WERI-Rb-1 (cell line): ENCODE measurements at places on chromosomes 5 and 9.

DNA sequence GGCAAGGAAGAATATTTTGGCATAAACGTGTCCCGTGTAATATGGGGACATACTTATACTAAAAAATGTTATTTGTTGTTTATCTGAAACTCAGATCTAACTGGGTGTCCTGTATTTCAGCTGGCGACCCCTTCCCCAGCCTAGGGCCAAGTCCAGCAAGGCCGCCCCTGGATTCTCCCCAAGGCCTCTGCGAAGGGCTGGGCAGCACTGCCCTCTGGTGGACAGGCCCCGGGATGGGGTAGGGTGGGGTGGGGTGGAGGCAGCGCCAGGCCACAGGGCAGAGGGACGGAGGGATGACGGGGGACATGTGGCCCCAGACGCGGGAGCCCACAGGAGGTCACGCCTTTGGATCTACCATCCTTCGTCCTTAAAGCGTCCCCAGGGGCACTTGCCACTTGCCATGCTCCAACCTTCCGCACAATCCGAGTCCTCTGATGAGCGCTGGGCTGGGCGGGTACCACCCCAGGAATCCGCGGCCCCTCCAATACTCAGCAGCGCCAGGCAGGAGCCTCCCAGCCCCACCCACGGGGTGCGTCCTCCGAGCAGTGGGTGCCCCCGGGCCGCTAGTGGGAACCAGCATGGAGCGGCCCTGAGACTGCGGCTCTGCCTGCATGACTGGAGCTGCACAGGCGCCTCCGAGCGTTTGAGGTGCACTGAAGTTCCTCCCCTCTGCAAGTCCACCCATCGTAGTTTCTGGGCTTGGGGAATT, 7.1 kb upstream of the AGPAT2 start:
- DNase-seq, result peak; percentile 80

GRCh38 chr5:151805414-151806223, 33.9 kb downstream of the G3BP1 start:
- DNase-seq, result no peak

GRCh38 chr5:130740047-130740569, 424.9 kb downstream of the HINT1 start:
- DNase-seq, result no peak

- DNase-seq, result no peak
Observed at GRCh38 chr5:178389026-178389729, 156.6 kb upstream of the PHYKPL start.

DNA sequence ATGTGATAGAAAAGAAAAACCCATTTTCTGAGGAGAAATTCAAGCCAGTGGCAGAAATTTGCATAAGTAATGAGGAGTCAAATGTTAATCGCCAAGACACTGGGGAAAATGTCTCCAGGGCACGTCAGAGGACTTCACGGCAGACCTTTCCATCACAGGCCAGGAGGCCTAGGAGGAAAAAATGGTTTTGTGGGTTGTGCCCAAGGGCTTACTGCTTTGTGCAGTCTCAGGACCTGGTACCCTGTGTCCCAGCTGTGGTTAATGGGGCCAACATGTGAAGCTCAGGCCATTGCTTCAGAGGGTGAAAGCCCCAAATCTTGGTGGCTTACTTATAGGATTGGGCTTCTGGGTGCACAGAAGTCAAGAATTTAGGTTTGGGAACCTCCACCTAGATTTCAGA, 54.8 kb upstream of the ADAMTS2 start:
- DNase-seq, result no peak

- DNase-seq, result no peak
Observed at GRCh38 chr9:110444911-110445310, 107.2 kb upstream of the TXNDC8 start.

DNA sequence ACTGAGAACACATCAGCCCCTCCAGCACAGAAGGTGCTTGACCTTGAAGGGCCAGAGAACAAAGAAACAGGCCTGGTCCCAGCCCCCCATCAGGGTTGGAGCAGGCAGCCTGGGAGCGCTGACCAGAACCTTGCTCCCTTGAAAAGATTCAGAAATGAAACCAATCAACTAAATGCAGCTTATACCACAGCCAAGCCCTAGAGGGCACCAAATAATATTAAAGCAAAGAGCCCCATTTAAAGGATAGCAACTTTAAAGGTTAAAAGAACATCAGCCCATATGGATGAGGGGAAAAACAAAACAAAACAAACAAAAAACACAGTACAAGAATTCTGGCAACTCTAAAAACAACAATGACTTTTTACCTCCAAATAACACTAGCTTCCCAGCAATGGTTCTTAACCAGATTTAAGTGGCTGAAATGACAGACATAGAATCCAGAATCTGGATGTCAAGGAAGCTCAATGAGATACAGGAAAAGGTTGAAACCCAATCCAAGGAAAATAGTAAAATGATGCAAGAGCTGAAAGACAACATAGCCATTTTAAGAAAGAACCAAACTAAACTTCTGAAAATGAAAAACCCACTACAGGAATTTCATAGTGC, 471.9 kb downstream of the MTRR start:
- DNase-seq, result peak; percentile 19

- no peak for DNase-seq
Observed at GRCh38 chr5:53542926-53543325, 17.5 kb upstream of the NDUFS4 start.

- no peak for DNase-seq
Observed at GRCh38 chr9:86714999-86715398, 232.3 kb downstream of the GAS1 start.

GRCh38 chr5:154756868-154757813, 2.0 kb downstream of the LARP1 start:
- peak; percentile 35 for DNase-seq

DNA sequence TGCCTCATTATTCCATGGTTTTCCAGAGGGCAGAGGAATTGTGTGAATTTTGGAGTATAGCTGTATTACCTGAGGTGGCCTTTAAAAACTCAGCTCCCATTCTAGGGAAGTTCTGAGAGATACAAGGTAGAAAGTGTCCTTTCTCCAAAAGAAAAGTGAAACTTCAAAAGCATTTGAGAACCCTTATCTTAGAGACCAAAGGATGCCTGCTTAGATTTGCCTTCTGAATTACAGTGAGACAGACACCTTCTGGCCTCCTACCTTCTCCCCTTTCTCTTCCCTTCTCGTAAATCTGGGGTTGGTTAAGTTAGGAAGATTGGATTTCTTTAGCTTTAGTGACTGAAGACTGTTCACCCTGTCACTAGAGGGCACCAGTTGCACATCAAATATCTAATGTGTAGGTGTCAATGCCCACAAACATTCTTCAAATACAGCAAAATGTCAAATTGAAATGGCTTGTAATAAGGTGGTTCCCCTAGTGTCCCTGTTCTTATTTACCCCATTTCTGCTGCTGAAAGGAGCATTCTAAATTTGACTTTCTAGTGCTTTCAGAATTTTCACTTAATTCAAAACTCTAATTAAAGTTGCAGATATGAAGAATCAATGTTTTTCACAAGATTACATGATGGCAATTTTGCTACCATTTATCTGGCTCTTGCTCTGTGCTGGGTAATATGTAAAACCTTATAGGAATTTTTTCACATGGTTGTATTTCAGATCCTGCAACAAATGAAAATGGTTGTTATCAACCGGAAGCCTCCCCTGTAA, 46.7 kb downstream of the PRRC1 start:
- DNase-seq, result peak; percentile 55

DNA sequence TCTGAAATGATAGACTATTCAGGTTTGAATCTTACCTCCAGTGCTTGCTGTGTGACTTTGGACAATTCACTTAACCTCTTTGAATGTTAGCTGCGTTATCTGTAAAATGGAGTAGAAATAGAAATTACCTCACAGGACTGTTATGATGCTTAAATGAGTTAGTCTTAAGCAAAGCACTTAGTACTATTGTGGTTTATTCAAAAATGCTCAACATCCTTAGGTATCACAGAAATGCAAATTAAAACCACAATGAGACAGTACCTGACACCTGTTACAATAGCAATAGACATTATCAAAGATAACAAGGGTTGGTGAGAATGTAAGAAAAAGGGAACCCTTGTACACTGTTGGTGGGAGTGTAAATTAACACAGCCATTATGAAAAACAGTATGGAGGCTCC, 77.6 kb upstream of the FREM1 start:
- DNase-seq, result no peak

DNA sequence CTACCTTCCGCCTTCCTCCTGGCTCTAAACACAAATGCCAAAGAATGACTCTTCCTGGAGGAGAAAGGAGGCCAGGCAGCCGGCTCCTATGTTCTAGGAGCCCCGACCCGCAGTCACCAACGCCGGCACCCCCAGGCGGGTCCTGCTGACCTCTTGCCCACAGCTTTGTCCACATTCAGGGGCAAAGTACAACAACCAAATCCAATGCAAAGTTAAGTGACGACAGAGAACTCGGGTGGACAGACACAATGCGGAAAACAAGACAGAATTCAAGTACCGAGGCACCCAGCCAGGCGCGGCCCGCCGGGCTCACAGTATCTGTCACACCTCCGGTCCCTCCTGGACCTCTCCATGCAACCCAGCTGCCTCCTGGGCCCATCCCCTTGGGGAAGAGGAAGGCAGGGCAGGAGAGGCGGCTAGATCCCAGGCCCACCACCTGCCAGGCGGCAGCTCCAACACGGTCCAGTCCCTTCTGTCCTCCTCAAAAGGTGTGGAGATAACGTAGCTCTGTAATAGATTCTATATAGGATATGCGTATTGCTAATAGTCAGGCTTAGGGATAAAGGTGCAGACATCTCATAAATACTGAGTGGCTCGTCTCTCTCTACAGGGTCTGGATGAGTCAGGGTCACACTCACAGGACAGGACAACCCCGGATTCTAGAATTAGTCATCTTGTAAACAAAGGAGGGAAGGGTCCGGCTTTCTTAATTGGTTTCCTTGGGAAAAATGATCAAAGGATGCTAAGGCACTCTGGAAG, 46.9 kb upstream of the UBAC1 start:
- DNase-seq, result no peak

GRCh38 chr5:144028058-144028457, 142.4 kb downstream of the YIPF5 start:
- no peak for DNase-seq

GRCh38 chr5:38029397-38030065, 189.7 kb upstream of the GDNF start:
- no peak for DNase-seq

DNA sequence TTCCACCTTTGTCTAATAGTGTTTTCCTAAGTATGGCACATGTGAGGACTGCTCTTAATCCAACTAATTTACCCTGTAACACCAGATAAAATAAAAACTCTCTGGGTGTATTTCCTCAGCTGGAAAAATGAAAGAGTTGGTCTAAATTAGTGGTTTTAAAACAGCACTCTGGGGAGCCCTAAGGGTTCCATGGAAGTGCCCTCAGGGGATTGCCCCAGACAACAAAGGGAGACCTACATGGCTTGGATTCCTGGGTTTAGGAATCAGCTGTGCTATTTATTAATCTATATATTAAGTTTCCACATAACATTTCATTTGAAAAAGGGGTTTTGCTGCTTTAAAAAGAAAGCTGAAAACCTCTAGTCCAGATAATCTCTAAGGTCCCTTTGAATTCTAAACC, 20.2 kb downstream of the ADAMTS6 start:
- DNase-seq, result no peak

GRCh38 chr9:97406620-97407177, 5.2 kb upstream of the TDRD7 start:
- peak; percentile 90 for DNase-seq
